ENCODE measurements at places on chromosomes 6 and 20. TPM values are rescaled to one million over a fixed set of nuclear protein-coding genes. Genes with fewer than 3 reads are reported as not detected.

DNA sequence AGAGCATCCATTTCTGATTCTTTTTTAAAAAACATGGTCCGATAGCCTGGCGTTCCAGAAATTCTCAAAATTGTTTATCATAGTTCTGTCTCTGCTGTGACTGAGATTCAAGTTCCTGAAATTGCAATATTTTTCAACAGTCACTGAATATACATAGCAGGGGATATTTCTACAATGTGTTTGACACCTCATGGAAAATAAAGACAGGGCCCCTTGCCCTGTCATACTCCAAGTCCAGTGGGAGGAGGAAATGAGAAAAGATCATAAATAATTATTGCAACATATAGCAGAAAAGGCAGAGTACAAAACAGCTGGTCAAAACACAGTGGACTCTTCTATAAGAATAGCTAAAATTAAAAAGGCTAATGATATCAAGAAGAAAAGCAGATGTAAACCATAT is 234.8 kb upstream of the SPTLC3 start:
- no peak for DNase-seq

- no peak for DNase-seq
Observed at GRCh38 chr20:20719411-20719810, 7.0 kb upstream of the RALGAPA2 start.

DNA sequence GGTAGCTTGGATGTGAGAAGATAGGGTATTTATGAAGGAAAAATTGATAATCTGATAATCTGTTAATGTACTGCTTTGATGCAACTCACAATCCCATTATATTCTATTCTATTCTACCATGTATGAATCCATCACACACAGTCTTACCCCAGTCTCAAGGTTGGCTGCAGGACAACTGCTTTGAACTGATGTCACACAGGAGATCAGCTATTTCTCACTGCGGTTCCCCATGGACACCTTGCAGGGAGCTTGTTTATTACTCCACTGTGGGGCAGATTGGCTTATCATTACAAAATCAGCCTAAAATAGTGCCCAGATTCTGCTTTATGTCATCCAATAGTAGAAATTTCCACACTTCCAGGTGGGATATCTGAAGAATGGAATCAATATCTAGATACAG is 61.0 kb upstream of the HS3ST5 start:
- DNase-seq = no peak

DNA sequence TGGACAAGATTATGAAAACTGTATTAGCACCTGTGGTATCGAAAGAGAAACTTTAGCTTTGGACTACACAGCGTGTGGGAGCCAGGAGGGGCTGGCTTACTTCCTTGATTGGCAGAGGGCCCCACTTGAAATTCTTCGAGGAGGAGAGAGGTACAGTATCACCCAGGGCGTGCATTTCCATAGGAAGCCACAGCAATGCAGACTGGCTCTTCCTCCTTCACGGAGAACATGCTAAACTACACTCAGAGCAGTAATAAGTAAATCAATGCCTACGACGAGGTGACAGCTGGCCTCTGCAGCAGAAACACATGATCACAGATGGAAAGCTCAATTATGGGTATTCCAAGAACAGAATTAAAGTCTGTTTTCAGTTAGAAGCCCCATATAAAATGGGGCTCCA is 44.2 kb downstream of the MYLK4 start:
- DNase-seq = no peak

DNA sequence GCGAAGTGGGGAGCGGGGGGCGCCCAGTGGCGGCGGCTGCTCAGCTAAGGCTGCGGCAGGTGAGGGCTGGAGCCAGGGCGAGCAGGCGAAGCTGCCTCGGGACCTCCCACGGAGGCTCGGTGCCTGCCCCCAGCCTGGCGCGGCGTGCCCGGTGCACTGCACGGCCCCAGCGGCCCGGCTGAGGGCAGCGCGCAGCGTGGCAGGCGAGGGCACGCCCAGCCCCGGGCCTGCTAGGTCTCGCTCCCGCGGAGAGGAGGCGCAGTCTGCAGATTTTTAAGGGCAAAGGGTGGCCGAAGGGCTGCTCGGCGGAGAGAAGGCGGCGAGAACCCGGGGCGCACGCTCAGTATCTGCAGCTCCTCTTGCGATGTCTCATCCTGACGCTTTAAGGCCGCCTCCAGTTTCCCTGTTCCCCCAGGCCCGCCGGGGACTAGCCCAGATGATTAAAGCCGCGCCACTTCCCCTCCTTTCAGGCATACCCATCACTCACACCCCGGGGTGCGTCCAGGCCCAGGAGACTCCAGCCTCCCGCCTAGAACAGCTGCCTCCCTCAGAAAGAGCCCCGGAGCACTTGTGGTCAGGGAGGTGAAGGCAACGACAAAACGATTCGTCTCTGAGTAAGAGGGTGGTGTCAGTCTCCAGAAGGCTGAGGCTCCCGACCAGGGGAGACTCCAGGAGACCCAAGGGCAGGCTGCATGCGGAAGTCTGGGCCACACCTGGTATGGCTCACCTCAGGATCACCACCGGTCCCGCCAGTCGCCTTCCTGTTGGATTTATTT is at the start of gene FERMT1:
Gene FERMT1, minus strand, starts transcription at position 158 of the 776 bp plus-strand sequence. CDS start 3,476 bp downstream, outside the sequence.
- DNase-seq = peak; percentile 90

GRCh38 chr6:44788387-44788981 is 401.0 kb downstream of the CDC5L start:
- no peak for DNase-seq

DNA sequence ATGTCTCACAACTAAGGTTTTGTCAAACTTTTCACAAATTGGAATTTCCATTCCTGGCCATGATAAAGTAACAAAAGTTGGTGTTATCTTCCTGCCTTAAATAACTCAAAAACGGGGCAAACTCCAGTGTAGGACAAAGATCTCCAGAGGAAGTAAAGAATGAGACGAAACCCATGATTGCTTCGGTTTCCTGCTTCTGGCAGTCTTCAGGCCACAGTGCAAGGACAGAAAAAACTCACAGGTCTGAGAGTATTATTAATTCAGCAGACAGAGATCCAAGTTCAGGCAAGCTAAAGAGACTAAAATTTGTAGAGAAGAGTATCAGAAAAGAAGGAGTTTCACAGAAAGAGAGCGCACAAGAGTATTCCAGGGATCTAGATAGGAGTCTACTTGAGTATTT is 64.8 kb upstream of the RCAN2 start:
- no peak for DNase-seq

DNA sequence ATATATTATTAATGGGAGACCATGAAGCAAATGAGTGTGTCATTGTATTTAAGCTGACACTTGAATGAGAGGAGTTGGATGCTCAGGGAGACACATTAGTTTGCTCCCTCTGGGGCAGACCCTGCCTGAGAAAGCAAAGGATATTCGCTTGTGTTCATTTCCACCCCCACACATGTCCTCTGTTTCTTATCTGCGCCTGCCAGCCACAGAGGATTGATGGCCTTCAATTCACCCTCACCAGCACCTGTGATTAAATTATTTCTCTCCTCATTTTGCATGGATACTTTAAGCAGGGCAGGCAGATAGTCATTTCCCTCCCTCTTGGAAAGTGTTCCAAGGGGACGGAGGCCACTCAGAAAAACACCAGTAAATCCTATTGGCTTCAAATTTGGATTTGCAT is 185.2 kb upstream of the GMDS start:
- DNase-seq = no peak

DNA sequence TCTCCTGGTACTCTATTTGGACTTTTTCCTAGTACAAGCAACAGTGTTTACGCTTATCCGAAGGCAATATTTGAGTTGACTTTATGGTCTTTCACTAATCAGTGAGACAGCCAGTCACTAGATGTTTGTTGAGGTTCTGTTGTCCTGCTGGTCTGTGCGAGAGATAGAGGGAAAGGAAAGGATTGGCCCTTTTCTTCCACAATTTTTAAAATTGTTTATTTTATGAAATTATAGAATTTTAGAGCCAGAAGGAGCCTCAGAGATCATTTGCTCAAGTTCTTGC is 44.4 kb downstream of the MAP3K4 start:
- DNase-seq = no peak

DNA sequence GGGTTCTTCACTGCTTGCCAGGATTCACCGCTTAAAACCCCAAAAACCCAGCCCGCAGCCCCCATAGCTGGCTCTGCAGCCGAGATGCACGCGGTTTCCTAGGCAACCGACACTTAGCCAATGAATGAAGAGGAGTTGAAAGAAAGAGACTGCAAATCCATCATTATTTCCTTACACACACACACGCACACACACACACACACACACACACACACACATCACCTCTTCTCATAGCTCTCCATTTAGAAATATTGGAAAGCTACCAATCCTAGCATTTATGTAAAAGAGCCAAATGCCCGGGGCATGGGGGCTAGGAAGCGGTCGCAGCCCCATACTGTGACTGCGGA is 3.4 kb upstream of the TUBB2B start:
- DNase-seq = peak; percentile 26

GRCh38 chr6:116402108-116402937 is 31.6 kb downstream of the DSE start:
- no peak for DNase-seq

GRCh38 chr6:157996918-157997702 is 15.4 kb downstream of the SYNJ2 start:
- DNase-seq = no peak

- DNase-seq = no peak
Observed at GRCh38 chr20:18578581-18578980, 9.3 kb upstream of the DTD1 start.

DNA sequence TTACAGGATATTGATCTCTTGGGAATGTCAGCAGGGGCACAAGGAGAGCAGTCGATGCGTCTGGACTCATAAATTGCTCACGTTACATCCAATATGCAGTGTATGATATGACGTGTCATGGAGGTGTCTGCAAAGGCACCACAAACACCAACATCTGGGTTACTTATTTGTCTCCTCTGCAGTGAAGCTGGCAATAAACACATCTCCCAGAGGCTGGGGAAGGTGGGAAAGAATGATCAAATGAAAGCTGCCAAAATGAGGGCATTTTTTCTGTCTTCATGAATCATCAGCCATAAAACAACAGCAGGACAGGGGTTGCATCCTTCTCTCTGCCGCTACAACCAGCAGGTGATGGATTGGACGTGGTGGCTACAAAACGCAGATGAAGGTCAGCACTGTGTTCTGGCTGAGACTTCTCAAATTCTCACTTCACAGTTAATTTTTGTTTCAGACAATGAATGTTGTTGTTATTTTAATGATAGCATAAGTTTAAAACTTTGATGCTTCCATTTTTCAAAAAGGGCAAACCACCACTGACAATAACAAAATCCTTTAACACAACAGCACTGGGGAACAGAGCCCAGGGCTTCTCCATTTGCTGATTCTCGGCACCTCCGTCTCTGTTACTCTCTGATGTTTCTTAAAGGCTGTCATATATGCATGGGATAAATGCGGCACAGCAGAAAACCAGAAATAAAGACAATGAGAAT is 47.5 kb downstream of the ERMARD start:
- DNase-seq = no peak

DNA sequence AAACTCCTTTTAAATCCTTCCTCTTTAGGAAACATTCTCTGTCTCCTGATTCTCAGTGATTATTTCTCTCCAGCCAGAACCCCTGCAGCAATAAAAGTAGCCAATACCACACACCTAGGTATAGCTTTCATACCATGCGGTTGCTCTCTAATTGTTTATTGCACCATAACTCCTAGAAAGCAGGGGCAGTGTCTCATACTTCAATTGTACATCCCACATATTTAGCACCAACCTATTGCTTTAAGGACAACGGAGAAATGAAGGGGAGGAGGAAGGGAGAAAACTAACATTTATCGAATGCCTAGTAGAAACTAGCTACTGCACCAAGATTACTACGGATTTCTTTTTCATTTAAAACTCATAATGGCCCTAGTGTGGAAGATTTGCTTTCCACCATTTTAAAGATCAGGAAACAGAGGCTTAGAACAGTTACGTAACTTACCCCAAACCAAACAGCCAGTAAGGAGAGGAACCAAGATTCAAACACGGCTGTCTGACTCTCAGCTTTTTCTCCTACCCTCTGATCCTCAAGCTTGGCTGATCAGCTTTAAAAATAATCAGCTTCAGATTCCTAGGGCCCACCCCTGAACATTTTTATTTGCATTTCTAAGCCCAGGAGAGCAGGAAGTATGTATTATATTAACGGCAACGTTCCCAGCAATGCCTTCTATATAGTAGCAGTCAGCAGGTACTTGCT is 43.4 kb upstream of the ATXN1 start:
- no peak for DNase-seq

- no peak for DNase-seq
Observed at GRCh38 chr6:2387445-2387844, 142.0 kb upstream of the GMDS start.

DNA sequence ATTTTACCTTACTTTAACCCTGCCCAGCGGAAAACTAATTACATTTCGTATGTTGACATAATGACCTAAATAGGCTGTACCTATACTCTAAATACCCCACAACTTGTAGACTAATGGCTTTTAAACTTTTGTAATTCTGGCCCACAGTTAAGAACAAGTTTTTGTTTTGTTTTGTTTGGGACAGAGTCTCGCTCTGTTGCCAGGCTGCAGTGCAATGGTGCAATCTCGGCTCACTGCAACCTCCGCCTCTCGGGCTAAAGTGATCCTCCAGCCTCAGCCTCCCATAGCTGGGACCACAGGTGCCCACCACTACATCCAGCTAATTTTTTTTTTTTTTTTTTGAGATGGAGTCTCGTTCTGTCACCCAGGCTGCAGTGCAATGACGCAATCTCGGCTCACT is 5.7 kb upstream of the SASH1 start:
- no peak for DNase-seq

- peak; percentile 76 for DNase-seq
Observed at GRCh38 chr6:99868074-99868702, 125.8 kb downstream of the MCHR2 start.

DNA sequence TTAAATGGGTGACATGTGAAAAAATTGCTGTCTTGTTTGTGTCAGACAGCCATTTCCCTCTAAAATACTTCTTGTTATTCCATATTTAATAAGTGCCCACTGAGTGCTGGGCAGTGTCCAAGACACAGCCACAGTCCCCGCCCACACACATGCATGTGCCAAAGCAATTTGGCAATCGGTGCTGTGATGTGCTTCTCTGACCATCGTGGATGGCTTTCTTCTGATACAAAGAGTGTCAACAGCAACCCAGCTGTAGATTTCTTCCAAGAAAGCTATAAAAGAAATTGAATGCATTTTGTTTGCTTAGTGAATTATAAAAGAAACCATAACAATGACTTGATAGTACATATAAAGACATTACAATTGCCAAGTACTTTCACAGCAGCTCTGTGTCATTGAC is 140.5 kb upstream of the ATXN1 start:
- no peak for DNase-seq

Gene HLA-C
- total RNA-seq = 143 TPM

Gene CD164
- total RNA-seq = 224 TPM

Gene CPXM1
- total RNA-seq = not detected

Gene PHF20
- 101 TPM for total RNA-seq

Gene DPPA5
- total RNA-seq = not detected

Gene CLDN20
- total RNA-seq = not detected

Gene PRL
- not detected for total RNA-seq
